ENCODE measurements at places on chromosomes 5 and 9.

GRCh38 chr5:42949348-42950115 lies 90.6 kb downstream of the ANXA2R start:
- DNase-seq, result peak; percentile 26

GRCh38 chr5:4533457-4534105 lies 606.5 kb upstream of the ADAMTS16 start:
- DNase-seq, result no peak

GRCh38 chr5:6393596-6394194 lies 15.3 kb upstream of the MED10 start:
- no peak for DNase-seq

- DNase-seq, result no peak
Observed at GRCh38 chr5:136686192-136686872, 321.0 kb upstream of the TRPC7 start.

- no peak for DNase-seq
Observed at GRCh38 chr9:27985714-27986113, 412.4 kb upstream of the C9orf72 start.

DNA sequence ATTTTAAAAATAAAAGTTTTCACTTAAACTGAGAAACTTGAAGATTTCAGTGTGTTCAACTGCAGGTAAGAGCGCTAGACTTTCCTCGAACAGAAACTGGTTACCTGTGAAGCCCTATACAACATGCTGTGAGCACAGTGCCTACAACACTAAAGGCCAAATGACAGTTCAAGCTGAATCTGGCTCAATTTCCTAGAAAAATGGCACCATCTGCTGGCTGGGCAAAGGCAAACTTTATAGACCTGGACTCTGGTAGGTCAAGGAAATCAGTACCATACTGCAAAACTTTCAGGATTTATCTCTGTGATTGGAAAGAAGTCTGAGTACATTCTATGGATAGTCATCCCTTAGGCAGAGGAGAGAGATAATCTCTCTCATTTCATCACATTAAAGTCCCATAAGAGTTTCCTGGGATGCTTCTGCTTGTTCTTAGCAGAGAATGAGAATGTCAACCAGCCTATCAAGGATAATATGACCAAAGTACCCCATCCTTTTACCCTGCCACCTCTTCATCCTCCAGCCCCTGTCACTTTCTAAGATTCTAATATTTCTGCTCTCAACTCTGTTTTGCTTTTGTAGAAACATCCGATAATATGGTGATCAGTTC lies 31.8 kb upstream of the FOXB2 start:
- no peak for DNase-seq

- DNase-seq, result no peak
Observed at GRCh38 chr9:18020121-18020745, 441.4 kb downstream of the SH3GL2 start.

GRCh38 chr5:119330367-119331183 lies 25.2 kb upstream of the TNFAIP8 start:
- peak; percentile 10 for DNase-seq

- no peak for DNase-seq
Observed at GRCh38 chr5:68315679-68316271, 100.2 kb downstream of the PIK3R1 start.

GRCh38 chr9:18739127-18739526 lies 265.2 kb downstream of the ADAMTSL1 start:
- DNase-seq, result no peak

- no peak for DNase-seq
Observed at GRCh38 chr9:33861917-33862453, 45.0 kb downstream of the UBE2R2 start.

- no peak for DNase-seq
Observed at GRCh38 chr9:90998573-90998972, 197.0 kb downstream of the SYK start.

DNA sequence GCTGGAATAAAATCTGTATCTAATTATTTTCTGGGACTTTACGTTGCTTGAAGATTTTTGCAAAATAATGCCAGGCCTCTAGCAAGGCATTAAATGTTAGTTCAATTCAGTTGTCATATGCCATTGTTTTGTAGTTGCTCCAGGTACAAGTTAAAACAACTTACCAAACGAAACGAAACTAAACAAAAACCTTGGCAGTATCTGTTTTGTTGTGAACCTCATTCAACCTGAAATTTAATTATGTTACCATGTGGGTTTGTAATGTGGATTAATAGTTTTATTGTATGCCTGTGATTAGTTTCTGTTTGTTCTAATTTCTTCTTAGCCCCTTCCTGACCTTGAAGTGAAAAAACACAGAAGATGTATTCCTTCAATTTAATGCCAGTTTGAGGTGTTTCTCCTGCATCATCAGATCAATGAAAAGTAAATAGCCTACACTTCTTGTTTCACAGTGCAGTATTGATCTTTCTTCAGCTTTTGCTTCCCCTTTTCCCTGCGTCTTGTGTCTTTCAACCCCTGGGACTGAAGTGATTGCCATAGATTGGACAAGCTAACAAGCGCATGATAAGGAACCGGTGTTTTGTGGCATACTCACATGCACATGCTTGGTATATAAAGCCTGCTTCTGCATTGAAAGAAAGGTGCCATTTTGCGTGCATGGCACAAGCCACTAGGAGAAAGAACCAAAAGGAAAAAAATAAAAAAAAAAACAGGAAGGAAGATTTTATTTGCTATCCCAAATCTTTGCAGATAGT lies 699.0 kb upstream of the ARRDC3 start:
- DNase-seq, result no peak

DNA sequence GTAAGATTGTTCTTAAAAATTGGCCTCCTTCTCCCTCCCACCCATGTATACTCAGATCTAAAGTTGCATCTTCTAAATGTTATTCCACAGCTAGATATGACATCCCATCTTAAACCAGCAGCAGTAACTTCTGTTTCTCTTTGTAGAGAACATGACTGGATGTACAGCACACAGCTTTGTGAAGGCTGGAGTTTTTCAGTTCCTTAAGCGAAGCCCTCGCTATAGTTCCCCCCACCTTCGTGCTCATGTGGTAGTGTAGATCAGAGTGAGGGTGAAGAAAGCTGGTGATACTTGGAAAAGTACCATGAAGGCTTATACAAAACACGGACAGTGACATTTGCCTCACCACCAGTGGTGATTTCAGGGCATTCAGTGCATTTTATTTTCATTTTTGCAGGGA lies 137.5 kb downstream of the MAT2B start:
- DNase-seq, result no peak

DNA sequence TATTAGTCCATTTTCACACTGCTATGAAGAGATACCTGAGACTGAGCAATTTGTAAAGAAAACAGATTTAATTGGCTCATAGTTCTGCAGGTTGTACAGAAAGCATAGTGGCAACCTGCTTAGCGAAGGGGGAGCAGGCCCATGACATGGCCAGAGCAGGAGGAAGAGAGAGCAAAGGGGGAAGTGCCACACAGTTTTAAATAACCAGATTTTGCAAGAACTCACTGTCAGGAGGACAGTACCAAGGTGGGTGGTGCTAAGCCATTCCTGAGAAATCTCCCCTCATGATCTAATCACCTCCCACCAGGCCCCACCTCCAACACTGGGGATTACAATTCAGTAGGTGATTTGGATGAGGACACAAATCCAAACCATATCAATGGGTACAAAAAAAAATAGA lies 16.8 kb upstream of the PCSK5 start:
- no peak for DNase-seq

DNA sequence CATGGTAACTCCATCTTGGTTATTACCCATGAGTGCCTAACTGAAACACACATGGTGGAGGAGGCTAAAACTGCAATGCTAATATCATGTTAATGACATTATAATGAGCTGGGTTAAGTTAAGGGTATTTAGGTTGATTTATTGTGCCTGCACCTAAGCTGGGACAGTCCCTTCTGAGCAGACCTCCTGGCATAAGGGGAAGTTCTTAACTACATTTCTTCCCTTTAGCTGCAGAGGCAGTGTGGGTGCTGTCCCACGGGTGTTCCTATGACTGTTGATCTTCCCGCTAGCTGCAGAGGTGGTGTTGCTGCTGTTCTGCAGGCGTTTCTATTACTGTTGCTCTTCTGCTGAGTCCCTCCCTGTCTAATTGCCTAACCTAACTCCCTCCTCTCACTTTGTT lies 183.9 kb downstream of the LURAP1L start:
- DNase-seq, result no peak

DNA sequence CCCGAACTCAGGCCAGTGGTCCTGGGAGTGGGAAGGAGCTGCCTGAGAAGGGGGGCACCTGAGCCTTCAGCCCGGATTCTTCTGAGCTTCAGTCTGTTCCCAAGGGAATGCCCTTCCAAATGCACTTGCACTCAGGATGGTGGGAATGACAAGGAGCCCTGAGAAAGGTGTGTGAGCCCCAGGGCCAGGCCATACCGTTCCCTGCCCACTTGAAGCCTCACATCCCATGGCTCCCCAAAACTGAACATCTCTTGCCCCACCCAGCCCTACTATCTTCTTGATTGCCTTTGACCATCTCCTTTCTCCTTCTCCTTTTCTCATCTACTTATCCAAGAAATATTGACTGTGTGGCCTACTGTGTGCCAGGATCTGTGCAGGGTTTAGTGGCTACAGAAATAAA lies 84.4 kb upstream of the HSPA9 start:
- DNase-seq, result no peak

DNA sequence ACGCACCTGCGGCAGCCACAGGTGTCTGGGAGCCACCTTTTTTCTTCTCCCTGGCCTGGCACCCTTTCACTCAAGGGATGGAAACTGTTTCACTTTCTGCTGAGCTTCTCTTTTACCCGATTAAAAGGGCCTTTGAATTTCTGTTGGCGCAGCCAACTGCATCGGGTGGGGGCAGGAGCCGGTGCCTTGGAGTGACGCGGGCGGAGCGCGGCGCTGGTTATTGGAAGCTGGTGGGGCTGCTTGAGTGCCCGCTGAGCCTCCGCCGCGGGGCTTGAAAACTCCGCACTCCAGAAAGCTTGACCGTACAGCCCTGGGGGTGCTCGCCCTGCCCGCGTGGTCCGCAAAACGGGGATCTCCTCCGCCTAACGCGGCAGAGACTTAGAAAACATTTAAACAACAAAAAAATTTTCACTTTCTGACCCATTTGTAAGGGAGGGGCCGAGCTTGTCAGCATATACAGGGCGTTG lies 52.0 kb upstream of the TJP2 start:
- peak; percentile 2 for DNase-seq

DNA sequence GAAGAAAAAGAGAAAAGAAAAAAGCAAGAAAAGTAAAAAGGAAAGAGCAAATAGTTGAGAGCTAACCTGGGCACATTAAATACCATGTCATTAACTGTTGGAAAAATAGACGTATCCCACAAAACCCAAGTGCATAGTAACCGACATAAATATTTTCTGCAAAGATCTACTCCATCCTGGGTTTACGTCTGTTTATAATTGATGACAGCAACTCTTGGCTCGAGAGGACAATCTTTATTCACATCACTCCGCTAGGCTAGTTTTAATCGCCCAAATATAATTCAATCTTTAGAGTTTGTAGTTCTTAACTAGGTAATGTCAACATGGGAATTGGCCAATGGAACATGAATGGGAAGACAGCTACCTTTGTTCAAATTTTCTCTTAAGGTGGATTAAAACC lies 321.7 kb upstream of the TNC start:
- DNase-seq, result no peak

GRCh38 chr9:82721593-82721992 lies 341.3 kb downstream of the RASEF start:
- no peak for DNase-seq

DNA sequence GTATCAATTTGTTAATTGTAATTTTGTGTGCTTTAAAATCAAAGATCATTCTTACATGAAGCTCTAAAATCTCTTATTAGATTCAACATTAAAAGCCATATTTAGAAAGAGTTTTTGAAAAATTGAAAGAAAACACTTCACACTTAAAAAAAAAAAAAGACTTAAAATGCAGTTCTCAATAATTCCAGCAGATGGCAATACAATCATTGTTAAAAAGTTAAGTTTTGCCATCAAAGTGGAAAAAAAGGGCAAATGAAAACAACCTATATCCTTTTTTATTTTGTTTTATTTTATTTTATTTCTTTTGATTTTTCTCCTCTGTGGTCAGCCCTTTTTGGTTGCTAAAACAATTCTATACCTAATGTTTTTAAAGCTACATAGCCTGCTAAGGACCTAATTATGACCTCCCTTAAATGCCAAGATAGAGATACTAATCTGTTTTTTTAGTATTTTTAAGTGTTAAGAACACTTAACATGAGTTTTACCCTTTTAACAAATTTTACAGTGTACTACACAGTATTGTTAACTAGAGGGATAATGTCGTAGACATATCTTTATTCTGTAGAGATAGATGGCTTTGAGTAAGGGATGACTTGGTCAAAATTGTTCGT lies 154.2 kb upstream of the DAB2 start:
- no peak for DNase-seq

DNA sequence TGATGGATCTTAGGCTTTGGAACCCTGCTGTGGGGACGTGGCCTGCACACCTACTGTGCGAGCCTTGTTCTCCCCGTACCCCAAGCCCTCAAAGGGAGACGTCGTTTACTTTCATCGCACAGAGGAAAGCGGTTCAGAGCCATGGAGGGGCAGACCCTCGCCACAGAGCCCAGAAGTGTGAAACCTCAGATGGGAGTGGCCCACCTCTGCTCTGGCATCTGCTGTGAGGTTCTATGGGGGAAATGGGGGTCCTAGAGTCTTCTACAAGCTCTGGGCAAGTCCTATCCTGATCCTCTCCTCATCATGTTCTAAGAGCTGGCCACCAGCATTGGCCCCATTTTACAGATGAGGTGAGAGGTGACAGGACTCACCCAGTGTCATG lies 3.7 kb upstream of the RNF44 start:
- no peak for DNase-seq

DNA sequence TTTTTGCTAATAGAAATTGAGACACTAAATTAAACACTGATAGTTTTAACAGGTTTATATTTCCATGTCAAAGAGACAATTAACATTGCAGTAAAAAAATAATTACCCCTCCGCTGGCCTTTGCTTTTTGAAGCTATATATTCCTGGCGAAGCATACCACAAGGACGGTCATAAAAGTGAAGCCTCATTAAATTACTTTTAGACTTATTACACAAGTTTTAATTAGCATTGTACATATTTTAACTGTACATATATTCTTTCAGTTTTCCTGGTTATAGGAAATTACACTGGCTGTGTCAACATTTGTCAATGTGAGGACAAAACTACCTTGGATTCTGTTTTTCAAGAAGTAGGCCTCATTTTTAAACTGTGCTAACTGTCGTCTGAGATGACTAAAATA lies 1.2 kb downstream of the CDKN2A start:
- no peak for DNase-seq

- DNase-seq, result no peak
Observed at GRCh38 chr5:68227532-68228160, 12.1 kb downstream of the PIK3R1 start.

GRCh38 chr9:129778469-129778868 lies 24.5 kb upstream of the TOR1B start:
- no peak for DNase-seq

- no peak for DNase-seq
Observed at GRCh38 chr9:136775191-136775590, 10.9 kb upstream of the LCN15 start.

DNA sequence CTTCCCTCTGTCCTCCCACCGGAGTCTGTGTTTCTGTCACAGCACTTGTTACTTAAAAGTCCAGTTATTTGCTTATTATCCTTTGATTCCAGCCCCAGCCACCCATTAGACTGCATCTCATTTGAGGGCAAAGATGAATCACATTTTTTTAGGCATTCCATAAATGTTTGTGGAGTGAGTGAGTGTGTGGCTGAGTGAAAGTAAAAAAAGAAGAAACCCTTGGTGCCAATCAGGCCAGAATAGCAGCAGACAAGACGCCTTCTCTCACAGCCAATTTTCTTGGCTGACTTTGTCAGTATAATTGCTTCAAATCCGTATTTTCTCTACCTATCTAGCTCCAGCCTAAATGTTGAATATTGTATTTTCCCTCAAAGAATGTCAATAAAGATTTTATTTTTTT lies 613.0 kb upstream of the WWC1 start:
- no peak for DNase-seq
